Activated CD4-positive, alpha-beta T cell treated with anti-CD3 and anti-CD28 coated beads, Interleukin-2, Interleukin-4, amounts not matched to agents 100 ng/mL and 50 ng/mL, durations not matched to agents 16 hours and 8 hours (primary cell): ENCODE measurements at places on chromosomes 12 and 14.

GRCh38 chr12:1281683-1282366, 290.8 kb downstream of the ERC1 start:
- no peak for DNase-seq

DNA sequence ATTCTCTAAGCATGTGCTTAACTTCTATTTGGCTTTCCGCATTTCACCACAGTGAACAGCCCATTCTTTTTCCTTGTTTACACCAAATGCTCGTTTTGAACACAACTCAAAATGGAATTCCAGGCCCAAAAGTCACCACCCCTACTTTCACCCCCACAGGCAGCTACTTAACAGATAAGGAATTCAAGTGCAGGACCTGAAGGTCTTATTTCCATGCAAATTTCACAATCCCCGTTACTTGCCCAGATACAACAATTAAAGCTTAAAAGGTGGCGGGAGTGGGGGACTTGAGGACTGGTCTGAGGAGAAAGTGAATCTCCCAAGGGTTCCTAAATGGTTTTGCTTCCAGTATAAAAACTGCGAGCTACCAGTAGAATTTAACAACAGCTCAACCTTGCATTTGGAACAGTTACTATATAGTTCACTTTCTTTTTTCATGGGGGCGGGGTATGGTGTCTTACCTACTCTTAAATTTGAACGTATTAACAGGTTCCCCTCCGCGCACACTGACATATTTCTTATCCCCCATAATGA, 3.7 kb downstream of the USP44 start:
- DNase-seq: no peak

GRCh38 chr12:109389146-109389545, 41.4 kb downstream of the MYO1H start:
- no peak for DNase-seq

DNA sequence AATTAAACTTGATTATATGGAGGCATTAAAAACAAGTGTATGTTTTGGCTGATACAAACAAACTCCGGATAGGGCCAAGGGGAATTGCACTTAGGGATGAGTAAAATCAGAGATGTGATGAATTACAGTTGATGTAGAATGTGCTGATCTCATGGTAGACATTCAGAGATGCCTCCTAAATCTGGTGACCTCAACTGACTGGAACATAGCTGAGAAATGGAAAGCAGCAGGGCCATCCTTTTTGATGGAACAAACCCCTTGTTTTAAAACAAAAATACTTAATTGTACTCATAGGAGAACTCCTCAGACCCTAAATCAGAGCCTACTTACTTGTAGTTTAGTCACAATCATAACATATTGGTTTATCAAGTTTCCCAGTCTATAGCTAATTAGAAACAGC, 122.8 kb downstream of the C12orf75 start:
- DNase-seq: no peak

GRCh38 chr12:23540572-23540971, 408.9 kb downstream of the SOX5 start:
- DNase-seq: no peak

- no peak for DNase-seq
Measured at GRCh38 chr12:31751085-31751484, 22.3 kb upstream of the AMN1 start.

DNA sequence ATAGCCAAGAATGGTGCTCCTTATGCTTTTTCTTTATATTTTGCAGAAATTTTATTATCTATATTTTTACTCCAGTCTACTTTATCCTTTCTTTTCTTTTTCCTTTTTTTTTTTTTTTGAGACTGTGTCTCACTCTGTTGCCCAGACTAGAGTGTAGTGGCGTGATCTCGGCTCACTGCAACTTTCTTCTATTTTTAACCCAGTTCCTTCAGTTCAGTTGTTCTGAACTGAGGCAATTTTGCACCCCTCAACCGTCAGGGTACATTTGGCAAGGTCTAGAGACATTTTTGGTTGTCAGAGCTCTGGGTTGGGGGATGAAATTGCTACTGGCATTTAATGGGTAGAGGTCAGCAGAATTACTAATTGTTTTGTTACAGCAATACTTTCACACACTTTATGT, 75.7 kb downstream of the DIP2B start:
- DNase-seq: no peak

DNA sequence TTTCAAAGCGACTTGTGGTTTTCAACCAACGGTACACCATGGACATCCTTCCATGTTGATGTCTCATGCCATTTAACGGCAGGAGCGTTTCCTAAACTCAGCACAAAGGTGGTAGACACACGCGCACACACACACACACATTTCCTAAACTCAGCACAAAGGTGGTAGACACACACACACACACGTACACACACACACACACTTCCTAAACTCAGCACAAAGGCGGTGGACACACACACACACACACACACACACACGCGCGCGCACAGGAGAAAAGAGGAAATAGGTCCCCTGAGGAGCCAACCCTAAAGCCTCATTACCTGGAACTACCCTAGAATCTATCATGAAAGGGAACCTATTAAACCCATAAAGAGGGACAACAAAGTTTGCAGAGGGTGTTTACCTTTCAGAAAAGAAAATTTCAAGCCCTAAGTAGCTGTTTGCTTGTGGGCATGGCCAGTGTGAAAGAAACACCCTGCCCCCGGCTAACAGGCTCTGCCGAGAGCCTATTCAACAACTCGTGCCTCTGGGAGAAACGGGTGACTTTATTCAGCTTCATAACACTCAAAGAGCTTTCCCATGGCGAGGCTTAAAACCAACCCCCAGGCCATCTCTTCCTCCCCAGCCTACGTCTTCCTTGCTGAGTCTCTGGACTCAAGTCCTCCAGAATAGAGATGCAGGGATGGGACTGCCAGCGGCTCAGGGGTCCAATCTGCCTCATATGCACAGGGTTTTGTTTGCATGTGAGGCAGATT, 31.8 kb downstream of the SLC8B1 start:
- no peak for DNase-seq

DNA sequence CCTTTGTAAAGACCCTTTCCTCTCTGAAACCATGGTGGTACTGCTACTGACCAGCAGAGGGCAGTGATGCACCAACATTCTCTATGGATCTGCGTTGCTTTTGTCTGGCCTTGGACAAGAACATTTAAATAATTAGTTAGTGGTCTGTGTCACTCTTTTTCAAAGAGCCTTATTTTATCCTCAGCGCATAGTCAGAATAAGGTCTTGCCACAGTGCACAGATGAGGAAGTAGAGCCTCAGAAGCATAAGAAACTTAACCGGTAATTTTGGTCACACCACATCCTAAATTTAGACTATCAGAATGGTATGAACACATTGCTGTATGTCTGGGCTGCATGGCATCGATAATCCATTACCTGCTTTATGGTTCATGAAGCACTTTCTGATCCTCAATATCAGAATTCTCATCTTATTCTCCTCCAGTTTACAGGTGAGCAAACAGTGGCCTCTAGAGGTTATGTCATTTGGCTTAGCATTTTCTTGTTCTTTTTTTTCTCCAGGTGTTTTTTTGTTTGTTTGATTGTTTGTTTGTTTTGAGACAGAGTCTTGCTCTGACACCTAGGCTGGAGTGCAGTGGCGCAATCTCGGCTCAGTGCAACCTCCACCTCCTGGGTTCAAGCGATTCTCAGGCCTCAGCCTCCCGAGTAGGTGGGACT, 23.7 kb upstream of the IFT81 start:
- peak; percentile 68 for DNase-seq

DNA sequence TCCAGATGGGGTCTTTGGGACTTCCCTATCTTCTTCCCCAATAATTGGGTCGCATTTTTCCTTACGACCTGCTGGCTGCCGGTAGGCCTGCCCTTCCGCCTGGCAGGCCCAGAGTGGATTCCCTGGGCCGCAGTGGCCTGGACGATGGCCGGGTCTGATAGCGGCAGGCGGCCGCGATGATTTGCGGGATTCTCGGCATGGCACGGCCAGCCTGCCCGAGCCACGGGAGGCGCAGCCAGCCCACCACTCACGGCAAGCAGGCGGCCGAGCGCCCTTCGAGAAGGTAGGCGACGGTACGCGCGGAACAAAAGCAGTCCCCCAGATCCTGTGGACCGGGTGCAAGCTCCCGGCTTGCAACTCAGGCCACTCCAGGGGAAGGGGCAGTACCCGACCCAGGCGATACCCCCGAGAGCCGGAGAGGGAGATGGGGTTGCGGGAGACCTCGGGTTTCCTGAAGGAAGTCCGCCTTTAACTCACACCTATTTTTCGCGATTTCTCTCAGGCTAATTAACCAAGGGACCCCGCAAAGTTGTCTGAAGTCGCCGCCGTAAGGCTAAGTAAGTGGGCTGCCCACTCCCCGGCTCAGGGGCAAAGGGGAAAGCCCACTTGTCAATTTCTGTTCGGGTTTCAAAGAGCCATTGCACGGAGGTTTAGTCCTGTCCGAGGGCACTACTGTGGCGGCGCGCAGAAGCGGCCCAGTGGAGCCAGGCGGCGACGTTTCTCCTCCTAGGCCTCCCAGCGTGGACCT, 1.4 kb upstream of the GSC start:
- no peak for DNase-seq

- DNase-seq: no peak
Measured at GRCh38 chr14:93099643-93100042, 16.1 kb downstream of the ITPK1 start.

- DNase-seq: no peak
Measured at GRCh38 chr12:61894168-61894567, 366.0 kb upstream of the USP15 start.

DNA sequence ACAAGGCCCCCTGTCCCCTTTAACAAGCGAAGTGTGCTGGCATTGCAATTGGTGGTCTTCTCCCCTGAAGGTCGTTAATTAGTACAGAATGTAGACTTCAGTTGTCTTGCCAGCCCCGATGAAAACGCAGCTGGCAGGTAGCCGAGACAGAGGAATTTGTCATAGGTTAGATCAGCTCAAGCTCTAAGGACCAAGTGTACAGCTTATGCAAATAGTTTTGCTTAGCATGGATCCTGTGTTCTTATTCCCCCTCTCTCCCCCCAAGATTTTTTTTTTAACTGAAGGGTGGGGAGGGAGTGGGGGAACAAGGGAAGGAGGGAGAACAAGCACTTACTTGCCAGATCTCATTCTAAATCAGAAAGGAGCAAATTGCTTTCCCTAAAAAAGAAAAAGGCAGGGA, 58.6 kb upstream of the PARP11 start:
- no peak for DNase-seq

DNA sequence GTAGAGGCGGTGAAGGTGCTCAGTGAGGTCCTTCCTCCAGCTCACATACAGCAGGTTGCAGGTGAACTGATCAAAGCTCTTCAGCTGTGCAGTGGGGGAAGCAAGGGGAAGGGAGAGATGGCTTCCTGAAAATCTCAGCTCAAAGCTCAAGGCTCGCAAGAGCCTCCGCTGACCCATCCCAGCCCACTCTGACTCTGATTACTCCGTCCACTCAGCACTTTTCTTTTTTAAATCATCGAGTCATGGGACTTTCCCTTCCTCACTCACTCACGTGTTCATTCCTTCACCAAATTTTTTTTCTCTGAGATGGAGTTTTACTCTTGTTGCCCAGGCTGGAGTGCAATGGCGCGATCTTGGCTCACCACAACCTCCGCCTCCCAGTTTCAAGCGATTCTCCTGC, 4.7 kb downstream of the ABCD4 start:
- no peak for DNase-seq

DNA sequence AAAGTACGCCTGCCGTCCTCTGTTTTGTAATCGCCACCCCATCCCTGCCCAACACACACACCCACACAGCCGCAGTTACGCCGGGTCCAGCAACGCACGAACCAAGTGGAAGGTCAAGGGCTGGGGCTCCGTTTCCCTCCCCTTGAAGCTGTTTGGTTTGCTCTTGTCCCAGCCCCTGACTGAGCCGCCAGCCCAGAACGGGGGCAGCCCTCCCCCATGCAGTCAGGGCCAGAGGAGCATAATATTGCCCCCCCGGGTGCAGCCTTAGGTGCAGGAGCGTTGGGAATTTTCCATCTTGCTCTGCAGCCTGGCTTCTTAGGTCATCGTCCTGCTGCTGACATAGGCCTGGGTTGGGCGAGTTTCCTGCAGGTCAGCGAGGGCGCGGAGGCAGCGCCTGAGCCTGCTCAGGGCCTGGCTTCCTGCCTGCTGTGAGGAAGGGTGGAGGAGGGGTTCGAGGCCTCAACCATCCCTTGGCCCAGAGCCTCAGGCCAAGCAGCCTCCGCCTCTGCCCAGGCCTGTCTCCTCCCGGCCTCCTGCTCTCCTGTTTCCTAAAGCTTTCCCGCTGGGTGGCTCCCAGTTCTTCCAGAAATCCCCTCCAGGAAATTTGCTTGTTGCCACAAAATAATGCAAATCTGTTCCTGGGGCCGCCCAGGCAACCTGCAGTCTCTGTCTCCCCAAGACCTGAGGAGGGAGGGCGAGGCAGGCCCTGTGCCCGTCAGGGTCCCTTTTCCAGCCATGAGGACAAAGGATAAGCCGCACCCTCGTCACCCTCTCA, 44.5 kb downstream of the PSMA6 start:
- no peak for DNase-seq

- DNase-seq: no peak
Measured at GRCh38 chr12:89231686-89232085, 120.6 kb downstream of the DUSP6 start.

GRCh38 chr14:77238356-77238755, 32.6 kb downstream of the NGB start:
- no peak for DNase-seq

- DNase-seq: no peak
Measured at GRCh38 chr14:66404051-66404545, 82.1 kb upstream of the CCDC196 start.

- DNase-seq: no peak
Measured at GRCh38 chr14:92792885-92793284, 1.2 kb upstream of the GOLGA5 start.

- DNase-seq: no peak
Measured at GRCh38 chr14:105085766-105086165, 20.5 kb upstream of the GPR132 start.

DNA sequence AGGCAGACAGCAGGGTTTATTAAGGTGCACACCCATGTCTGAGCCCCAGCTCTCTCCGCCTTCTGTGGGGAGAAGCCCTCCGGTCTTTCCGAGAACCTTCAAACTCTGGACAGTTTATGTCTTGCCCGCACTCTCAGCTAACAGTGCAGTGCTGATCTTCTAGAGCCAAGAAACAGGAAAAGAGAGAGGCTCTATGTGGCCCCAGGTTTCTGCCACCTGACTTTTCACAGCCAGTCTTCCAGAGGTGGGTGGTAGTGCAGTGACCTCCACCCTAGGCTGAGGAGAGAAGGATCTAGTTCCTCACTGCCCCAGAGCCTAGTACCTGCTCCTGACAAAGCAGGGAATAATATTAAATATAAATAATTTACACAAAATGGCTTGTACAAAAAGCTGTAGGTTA, 4.0 kb upstream of the SLC22A17 start:
- no peak for DNase-seq

- DNase-seq: no peak
Measured at GRCh38 chr12:79351251-79351650, 339.5 kb downstream of the PAWR start.

DNA sequence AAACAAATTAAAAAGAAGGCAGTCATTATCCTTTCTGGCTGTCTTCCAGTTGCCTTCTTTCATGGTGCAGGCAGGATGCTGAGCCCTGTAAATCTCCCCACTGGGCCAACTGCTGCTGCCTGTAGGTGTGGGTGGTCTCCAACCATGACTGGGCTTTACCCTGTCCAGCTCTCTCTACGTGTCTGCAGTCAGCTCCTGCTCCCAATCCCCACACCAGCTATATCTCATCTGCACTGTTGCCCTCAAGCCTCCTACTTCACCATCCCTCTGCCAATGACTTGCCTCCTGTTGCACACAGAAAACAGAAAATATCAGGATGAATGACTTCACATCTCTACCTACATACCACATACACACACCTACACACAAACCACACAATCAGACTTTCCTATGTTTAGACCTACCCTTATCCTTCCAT, 39.7 kb upstream of the PSMA6 start:
- no peak for DNase-seq
